Adipocyte (in vitro differentiated cells): ENCODE measurements at places on chromosomes 11 and 22.

DNA sequence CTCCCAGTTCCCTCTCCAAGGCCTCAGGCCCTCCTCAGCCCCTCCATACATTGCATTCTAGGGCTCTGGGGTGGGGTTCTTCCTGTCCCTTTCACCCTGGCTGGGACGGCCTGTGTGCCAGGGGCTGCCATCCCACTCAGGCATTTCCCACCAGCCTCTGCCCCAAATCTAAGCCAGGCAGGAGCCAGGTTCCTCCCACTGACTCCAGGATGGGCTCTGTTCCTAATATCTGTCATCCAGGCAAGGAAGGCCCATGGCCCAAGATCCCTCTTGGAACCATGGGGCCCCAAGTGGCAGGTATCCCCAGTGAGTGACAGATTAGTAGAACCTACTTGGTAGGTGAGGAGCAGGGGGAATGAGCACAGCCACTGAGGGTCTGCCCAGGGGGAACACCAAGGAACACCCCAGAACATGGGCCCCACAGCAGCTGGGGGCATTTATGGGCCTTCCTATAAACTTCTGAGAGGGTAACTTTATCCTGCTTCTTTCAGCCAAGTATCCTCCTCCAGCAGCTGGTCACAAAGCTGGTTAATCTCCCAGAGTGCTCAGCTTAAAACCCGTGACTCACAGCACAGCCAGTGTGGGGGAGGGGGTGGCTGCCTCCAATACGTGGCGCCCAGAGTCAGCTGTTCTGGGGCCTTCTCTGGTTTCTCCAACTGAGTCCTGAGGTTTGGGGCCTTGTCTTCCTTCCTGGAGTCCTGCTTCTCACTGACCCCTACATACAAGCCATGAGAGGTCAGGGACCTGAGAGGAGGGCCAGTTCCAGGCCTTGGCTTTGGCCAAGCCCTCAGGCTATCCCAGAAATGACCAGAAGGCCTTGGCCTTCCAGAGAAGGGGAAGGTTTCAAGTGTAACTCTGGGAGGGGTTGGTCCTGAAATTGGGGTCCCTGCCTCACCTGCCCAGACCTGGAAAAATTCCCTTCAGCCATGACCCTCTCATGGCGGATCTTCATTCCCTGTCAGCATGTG, 19.9 kb upstream of the MYOD1 start:
- no peak for DNase-seq

GRCh38 chr11:120304526-120304925, 20.6 kb upstream of the TLCD5 start:
- DNase-seq = no peak

DNA sequence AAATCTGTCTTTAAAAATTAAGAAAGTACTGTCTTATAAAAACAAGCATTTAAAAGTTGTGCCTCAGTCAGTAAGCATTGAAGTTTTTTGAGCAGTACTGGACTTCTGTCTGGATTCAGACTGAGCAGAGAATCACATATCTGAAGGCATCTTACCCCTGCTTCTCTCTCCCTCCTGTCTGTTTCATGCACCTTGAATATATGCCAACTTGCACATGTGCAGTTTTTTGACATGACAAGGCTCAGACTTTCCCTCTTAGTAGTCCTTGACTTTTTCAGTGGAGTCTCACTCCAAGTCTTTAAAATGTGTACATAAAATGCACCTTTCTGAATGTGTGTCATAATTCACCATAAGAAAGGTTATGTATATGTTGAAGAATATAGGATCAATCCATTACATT, 19.8 kb downstream of the SPECC1L start:
- DNase-seq = peak; percentile 43

DNA sequence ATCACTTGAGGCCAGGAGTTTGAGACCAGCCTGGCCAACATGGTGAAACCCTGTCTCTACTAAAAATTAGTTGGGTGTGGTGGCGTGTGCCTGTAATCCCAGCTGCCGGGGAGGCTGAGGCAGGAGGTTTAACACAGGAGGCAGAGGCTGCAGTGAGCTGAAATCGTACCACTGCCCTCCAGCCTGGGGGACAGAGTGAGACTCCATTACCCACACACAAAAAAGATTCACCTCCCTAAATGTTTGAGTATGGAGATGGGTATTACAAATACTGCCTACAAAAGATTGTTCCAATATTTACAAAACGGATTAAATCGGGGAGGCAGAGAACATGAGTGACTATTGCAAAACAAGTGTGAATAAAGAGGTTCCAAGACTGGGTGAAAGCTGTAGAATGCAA, 98.3 kb downstream of the PICALM start:
- DNase-seq = no peak

DNA sequence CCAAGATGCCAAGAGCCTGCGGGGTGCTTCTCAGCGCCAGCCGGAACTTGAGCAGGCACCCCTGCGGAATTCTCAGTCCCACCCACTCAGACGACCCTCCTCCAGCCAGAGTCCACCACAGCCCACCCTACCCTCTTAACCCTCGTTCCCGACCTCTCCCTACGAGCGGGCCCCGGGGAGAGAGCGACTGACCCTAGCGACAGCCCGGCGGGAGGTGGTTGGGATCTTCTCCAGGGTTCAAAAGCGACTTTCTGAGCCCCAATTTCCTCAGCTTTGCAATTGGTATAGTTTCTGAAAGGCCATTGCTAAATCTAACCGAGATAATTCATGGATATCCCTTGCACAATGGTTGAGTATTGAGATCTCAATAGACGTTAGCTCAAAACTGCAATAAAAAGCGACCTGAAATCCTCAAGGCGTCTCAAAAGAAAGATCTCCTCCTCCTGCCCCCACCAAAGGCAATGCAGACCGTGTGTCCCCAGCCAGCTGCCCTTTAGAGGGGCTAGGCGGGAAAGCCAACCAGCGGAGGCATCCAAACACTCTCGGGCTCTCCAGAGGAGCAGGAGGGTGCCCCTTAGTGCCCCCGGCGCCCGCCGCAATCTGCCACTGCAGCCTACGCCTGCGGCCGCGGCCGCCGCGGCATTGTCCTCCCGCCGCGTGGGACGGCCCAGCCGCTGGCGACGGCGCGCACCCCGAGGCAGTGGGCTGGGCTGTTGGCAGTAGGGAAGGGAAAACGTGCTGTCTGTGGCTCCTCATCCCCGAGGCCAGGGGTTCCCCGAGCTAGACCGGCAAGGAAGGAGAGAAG, 1.5 kb upstream of the SLC6A5 start:
- DNase-seq = no peak

DNA sequence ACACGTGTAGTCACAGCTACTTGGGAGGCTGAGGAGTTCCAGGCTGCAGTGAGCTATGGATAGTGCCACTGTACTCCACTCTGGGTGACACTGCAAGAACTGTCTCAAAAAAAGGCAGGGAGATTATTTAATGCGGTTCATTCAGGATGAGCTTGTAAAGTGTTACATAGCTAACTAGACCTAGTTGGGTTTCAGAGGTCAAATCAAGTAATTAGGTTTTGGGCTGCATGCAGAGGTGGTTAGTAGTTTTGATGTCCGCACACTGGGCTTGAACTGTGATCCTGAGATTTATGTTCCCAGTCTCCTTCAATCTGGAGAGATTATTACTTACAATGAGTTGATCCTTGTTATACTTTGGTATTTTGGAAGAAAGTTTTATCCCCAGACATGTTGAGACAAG, 2.1 kb upstream of the RBM4 start:
- DNase-seq = no peak

- peak; percentile 65 for DNase-seq
These were observed 42.8 kb downstream of the ETS1 start for GRCh38 chr11:128544471-128545051.

GRCh38 chr11:118206391-118207031, 18.3 kb downstream of the JAML start:
- DNase-seq = no peak

DNA sequence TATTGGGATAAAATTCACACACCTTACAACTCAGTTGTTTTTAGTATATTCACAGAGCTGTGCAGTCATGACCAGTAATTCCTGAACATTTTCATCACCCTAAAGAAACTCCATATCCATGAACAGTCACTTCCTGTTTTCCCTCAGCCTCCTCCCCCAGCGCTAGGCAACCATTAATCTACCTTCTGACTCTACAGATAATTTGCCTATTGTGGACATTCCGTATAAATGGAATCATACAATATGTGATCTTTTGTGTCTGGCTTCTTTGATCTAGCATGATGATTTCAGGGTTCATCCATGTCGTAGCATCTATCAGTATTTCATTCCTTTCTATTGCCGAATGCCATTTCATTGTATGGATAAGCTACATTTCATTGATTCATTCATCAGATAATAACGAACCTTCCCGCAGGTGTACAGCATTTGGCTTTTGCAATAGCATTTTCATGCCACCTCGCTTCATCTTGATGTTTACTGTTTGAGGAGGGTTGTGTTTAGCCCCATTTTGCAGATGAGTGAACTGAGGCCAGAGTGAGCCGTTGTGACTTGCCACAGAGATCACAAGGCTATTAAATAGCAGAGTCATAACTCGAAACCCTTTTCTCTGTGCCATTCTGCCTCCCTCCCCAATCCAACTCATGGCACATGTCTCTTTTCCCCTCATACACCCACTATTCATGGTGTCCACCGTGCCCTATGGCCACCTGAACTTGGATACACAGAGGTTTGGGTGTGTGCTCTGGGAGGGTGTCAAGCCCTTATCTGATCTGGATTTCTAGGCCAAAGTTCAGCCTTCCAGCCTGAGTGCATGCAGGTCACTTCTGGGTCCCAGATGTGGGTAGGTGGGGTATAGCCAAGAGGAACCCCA, 11.1 kb upstream of the MYH9 start:
- peak; percentile 49 for DNase-seq

GRCh38 chr11:127733552-127733951, 733.0 kb upstream of the KIRREL3 start:
- no peak for DNase-seq

GRCh38 chr22:18154821-18155390, 4.9 kb downstream of the USP18 start:
- no peak for DNase-seq

- no peak for DNase-seq
These were observed 95.6 kb downstream of the RASSF10 start for GRCh38 chr11:13104619-13105236.

DNA sequence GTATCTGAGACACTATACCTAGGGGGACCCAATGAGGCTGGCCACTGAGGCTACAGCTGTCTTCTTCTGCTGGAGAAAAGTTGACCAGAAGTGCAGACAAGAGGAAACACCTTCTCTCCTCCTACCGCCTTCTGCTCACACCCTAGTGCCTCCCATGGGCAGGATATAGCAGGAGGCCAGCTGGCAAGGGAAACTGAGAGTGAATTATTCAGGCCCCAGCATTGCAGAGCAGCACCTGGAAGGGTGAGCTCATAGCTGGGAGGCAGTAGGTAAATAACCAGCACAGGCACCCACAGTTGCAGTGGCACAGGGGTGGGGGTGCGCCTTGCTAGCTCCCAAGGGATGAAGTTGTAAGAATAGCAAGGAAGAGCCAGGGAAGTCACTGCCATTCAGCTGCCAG, 267.4 kb upstream of the NCAM1 start:
- no peak for DNase-seq

DNA sequence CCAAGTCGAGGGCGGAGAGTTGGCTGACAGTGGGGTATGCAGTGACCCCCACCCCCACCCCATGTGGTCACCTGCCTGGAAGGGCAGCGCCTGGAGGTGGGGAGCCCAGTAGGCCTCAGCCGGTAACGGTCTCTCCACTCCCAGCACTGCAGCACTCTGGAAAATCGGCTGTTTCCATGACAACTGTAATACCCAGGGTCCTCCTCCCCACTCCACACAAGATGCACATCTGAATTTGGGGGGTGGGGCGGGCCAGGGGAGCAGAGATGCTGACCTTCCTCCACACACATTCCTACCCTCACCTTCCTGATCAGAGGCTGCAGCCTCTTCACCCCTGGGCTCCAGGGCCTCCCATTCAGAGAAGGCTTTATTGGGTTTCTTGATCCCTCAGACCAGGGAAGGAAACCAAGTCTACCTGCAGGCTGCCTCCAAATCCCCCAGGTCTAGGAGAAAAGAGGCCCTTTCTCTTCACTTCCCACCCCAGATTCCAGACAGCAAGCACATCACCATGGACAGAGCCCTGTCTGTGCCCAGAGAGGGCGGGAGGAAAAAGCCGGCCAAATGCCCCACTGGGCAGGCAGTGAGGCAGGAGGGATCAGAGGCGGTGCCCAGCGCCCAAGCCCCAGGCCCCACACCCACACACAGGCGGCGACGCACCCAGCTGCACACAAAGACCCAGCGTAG, 46.5 kb downstream of the SLC22A12 start:
- peak; percentile 12 for DNase-seq

DNA sequence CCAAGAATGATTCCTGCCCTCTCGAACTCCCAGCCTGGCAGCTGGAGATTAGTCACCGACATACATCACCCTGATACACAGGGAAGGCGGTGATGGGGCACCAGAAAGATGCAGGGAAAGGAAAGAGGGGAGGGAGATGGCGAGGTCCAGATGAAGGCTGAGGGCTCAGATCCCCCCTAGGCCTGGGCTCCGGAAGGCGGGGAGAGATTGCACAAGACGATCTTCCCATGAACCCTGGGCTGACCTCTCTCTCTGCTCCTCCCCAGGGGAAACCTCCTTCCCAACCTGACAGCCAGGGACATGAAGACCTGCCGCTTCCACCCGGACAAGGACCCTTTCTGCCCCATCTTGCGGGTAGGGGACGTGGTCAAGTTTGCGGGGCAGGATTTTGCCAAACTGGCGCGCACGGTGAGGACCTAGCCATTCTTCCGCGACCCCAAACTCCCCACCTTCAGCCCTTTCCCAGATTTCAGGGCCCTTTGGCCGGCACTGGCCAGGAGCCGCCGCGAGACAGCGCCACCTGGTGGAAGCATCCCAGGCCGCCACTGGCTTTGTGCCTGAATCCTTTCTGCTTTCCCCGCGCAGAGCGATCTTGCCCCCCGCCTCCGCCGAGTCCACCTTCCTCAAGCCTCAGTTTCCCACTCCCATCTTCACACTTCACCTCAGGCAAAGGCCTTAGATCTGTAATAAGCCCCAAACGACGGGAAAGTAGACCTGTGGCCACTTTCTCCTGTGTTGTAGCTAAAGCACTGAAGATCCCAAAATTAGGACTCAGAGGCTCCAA, 11.5 kb downstream of the P2RX3 start:
- DNase-seq = peak; percentile 70

- no peak for DNase-seq
These were observed 133.4 kb downstream of the DBX1 start for GRCh38 chr11:20026629-20027555.

GRCh38 chr11:59224351-59224928, 11.7 kb upstream of the MPEG1 start:
- no peak for DNase-seq
